ENCODE measurements at places on chromosomes 12 and 14.

- DNase-seq = peak; percentile 94
These were observed 32.7 kb downstream of the DAD1 start for GRCh38 chr14:22556021-22556989.

DNA sequence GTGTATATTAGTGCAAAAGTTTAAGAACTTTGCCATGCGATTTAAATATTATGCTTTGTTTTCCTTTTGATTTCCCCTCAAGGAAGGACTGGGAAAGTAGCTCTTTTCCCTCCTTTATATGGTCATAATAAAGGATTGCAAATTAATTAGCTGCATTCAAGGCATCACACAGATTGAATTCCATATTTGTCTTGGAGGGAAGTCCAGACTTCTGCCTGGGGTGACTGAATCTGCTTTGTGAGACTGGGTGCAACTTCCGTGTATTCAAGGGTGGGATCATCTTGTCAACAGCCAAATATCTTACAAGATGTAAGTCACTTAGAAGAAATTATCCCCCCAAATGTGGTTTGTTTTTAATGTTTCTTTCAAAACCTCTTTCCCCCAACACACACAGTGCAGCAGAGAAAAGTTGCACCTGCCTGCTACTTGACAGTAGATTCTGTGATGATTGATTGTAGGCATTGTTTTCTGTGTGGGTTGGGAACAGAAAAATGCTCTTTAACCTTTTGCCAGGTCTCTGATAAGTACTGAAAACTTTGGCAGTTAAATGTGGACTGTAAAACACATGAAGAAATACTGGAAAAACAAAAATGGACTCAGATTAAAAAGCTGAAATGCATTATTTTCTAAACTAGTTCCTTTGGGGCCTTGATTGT lies 28.4 kb downstream of the STK38L start:
- DNase-seq = no peak

- DNase-seq = no peak
These were observed 23.5 kb downstream of the ATP5MC2 start for GRCh38 chr12:53652366-53652765.

GRCh38 chr12:42299392-42300308 lies 26.2 kb downstream of the ZCRB1 start:
- peak; percentile 3 for DNase-seq

DNA sequence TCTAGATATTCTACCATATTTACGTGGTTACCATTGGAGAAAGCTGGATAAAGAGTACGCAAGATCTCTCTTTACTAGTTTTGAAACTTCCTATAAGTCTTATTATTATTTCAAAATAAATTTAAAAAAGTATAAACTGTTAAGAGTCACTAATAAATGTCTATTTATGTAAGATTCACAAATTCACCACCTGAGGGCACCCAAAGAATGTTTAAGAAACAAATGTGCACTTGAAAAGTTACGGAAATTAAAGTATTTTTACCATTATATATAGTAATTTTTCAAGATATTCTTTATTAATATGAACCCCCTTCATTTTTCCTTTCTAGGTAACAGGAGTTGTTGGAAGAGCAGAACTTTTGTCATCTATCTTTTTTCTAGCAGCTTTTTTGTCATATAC lies 11.9 kb downstream of the TMTC3 start:
- DNase-seq = no peak

DNA sequence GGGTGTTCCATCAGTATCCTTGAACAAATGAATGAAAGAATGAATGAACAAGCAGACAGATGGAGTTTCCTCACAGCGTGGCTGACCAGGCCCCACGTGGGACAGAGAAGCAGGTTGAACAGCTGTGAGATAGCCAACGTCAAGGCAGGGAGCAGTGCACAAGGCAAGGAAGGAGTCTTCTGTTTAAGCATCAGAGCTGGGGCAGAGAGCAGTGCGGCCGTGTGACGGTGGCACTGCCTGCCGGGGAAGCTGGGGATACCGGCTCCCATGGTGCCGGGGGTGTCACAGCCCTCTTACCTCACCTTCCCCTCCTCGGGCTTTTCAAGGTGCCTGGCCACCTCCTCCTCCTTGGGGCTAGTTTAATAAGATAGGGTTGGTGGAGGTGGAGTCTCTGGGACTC lies 73.2 kb upstream of the GPATCH2L start:
- DNase-seq = no peak

DNA sequence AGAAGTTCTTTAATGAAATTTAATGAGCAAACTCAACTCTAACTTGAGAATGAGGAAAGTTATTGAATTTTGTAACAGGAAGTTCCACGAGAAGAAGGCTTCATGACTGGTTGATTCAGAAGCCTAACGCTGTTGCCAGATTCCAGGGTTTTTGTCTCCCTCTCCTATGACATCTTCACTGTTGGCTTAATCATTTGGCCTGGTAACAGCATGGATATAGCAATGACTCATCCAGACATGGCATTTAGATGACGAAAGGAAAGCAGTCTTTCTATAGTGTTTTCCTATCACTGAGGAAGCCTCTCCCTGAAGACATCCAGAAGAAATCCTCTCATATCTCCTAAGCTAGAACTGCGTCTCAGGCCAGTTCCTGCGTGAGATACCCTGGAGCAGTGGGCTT lies 9.4 kb upstream of the KCNA1 start:
- DNase-seq = no peak

DNA sequence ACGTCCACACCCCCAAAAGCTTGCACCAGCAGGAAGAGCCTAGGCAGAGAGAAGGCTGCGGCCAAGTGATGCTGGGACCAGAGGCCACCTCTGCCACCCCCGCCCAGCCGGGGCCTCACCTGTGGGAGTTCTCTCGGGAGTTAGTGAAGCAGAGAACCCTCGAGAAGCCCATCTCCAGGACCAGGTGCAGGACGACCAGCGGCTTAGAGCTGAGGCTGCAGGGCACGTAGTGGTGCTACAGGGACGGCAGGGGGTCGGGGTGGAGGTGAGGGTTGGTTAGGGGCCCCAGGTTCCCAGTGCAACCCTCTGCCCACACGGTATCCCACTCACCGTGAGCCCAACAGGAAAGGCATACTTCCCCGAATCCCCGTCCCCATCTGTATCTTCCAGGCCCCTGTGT lies 3.6 kb downstream of the DDX51 start:
- DNase-seq = no peak

DNA sequence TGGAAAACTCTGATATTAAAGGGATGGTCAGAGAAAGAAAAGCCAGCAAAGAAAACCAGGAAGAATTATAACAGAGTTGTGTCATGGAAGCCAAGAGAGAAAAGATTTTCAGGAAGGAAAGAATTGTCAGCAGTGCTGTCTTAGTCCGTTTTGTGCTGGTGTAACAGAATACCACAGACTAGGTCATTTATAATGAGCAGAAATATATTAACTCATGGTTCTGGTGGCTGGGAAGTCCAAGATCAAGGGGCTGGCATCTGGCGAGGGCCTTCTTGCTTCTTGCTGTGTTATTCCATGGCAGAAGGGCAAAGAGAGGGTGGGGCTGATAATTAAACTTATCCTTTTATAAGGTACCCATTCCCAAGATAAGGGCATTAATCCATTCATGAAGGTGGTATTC lies 6.4 kb upstream of the INHBE start:
- no peak for DNase-seq

- DNase-seq = no peak
These were observed 1014.1 kb downstream of the TMTC2 start for GRCh38 chr12:83700838-83701237.

DNA sequence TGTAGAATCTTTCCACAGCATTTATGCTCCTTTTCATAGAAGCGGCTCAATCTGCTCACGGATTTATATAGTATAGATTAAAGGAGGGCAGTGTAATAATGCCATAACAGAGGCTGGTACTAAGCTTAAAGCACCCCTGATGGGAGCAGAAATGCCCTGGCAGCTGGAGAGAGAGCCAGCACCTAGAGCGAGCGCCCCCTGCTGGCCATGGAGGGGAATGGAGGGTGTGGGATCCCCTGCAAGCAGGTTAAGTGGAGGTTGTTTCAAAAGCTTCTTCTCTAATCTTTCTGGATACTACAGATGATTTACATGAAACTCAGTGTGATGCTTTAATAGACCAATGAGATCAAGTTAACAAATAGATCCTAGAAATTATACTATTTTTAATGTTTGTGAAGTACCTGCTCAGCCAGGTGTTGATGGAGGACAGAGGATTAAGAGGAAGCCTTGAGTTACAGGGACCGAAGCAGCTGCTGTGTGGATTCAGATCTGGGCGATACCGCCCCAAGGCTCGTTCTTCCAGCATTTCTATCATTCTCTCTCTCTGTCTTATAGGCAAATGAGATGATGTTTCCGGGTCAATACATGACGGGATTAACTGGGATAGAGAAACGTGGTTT lies 1519.3 kb upstream of the TMEM132C start:
- peak; percentile 40 for DNase-seq

- no peak for DNase-seq
These were observed 68.2 kb downstream of the TMTC2 start for GRCh38 chr12:82754856-82755255.

DNA sequence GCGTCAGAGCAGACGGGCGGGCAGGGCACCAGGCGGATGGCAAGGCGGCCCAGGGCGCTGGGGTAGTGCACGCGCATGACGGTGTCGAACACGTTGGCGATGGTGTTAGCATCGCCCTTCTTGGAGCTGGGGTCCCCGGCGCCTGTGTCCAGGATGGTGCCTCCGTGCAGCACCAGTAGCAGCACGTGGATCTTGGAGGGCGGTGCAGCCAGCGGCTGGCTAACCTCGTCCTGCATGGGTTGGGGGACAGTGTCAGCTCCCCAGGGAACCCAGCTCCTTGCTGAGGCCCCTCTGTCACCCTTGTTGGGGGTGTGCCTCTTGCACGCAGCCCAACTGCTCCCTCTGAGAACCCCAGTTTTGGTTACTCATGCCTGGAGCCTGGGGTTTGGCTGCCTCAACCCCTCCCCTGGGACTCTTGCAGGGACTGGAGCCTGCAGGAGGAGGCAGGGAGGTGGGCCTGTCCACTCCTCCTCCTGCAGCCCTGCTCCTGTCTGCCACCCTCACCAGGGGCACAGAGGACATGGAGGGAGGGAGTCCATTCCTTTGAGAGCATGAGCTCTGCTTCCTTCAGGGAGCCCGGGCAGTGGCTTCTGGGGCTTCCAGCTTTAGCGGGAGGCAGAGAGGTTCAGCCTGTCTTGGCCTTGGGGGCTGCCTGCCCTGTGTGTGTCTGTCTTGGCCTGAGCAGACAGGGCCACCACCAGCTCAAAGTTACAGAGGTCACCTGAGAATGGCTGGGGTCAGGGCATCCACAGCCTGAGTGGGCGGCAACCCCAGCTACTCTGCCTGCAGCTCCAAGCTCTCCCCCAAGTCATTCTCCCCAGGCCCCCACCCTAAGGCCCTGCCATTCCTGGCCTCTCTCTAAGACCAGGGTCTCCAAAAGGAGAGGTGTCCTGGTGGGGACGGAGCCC lies 17.1 kb downstream of the ARL6IP4 start:
- no peak for DNase-seq

DNA sequence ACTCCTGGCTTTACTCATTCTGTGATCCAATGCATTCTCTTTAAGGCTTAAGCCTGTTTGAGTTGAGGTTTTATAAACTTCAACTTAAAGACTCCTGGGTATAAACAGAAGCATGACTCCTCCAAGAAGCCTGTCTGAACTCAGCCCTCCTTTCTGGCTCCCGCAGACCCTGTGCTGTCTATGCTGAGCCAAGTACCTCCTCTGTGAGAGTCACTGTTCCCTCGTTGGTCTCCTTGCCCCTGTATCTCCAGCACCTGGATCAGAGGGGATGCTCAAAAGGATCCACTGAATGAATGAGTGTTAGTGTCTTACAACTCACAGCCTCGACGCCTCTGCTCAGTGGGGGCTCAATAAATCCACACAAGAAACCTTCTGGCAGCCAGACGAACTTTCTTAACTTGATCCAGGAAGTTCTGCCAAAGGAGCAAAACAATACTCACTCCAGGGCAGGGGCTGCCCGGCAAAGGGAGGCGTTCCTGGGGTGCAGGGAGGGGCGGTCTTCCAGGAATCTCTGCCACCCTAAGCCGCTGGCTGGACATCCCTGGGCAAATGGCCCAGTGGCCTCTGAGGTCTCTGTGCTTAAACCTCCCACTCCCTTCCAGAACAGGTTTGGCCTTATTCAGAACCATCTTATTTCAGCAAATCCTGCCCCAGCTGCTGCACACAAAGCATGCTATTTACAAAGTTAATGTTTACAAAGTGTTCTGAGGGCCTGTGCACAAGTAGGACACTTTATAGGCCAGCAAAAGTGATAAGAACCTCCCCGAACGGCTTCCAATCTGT lies 32.9 kb downstream of the MAP1LC3B2 start:
- no peak for DNase-seq

- no peak for DNase-seq
These were observed 60.6 kb downstream of the PIWIL1 start for GRCh38 chr12:130398100-130398848.

GRCh38 chr14:75523771-75524171 lies 1.5 kb downstream of the BATF start:
- no peak for DNase-seq

GRCh38 chr14:50228313-50228712 lies 3.1 kb downstream of the SOS2 start:
- no peak for DNase-seq

GRCh38 chr14:76067536-76067935 lies 82.0 kb downstream of the IFT43 start:
- no peak for DNase-seq

- no peak for DNase-seq
These were observed 37.4 kb upstream of the PSMA6 start for GRCh38 chr14:35254736-35255135.

DNA sequence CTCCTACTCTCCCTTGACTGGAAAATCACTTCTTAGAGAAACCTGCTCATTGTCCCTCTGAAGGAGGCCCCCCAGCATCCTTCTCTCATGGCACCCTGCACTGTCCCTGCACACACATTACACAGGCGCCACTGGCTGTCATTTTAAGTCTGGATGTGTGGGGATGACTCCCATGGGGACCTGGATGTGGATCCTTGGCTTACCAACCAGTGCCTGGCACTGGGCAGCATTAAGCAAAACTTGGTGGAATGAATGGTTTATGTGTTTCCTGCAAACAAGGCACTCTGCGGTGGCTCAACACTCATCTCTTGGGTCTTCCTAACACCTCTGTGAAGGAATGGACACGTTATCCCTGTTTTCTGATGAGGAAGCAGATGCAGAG lies 162.4 kb downstream of the RBM19 start:
- DNase-seq = no peak

DNA sequence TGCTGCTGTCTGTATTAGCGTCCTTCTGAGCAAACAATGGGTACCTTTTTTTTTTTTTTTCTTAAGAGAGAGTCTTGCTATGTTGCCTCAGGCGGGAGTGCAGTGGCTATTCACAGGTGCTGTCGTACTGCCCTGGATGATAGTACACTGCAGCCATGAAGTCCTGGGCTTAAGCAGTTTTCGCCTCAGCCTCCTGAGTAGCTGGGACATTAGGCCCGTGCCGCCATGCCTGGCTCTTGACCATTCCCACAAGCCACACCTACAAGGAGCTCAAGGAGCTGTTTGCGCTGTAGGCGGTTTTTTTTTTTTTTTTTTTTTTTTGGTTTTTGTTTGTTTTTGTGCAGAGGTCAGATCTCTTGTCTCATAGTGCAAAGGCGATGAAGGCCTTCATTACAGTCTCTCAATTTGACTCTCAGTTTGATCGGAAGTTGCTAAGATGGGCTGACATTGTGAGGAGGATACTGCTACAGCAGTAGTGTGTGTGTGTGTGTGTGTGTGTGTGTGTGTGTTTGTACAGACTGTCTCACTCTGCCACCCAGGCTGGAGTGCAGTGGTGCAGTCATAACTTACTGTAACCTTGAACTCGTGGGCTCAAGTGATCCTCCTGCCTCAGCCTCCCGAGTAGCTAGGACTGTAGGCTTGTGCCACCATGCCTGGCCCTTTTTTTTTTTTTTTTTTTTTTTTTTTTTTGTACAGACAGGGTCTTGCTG lies 34.2 kb downstream of the TRAF3 start:
- DNase-seq = no peak

Data from activated CD4-positive, alpha-beta T cell treated with anti-CD3 and anti-CD28 coated beads, Interleukin-2, amount 50 U/mL, for 1 hour (primary cell).